Lower lobe of right lung (tissue), 2 donors: ENCODE measurements at places on chromosomes 4 and X.

DNA sequence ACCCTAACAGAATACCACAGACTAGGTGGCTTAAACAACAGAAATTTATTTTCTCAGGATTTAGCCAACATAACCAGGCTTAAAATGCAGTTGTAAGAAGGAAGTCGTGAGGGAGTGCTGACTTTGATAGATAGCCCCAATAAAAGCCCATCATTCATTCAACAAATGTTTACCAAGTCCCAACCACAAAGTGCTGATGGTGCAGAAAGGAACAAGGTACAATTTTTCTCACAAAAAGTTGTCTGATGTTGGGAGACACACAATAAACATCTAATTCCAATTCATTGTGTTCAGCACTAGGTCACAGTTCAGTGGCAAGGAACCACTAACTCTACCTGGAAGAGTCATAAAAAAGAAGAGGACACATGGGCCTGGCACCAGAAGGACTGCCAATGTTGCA, 42.2 kb downstream of the AKAP4 start:
- no peak overlapping the region for H3K4me3 ChIP-seq
- H3K27ac ChIP-seq, result no peak overlapping the region
- H3K36me3 ChIP-seq, result no peaks in the 10 kb centered on the region
- DNase-seq, result no peak
- H3K27me3 ChIP-seq, result no peaks in the 10 kb centered on the region

- H3K4me1 ChIP-seq, result no peaks in the 10 kb centered on the region
- no peaks in the 10 kb centered on the region for H3K36me3 ChIP-seq
- H3K27me3 ChIP-seq, result no peaks in the 10 kb centered on the region
- no peak overlapping the region for H3K27ac ChIP-seq
Observed at GRCh38 chr4:45865781-45866180, 258.1 kb downstream of the GABRG1 start.

GRCh38 chrX:9878146-9878820, 88.9 kb upstream of the CLDN34 start:
- no peaks in the 10 kb centered on the region for H3K27me3 ChIP-seq
- no peak for DNase-seq
- H3K36me3 ChIP-seq, result no peaks in the 10 kb centered on the region

GRCh38 chr4:123232439-123232838, 164.2 kb upstream of the SPRY1 start:
- no peaks in the 10 kb centered on the region for H3K36me3 ChIP-seq
- H3K27ac ChIP-seq, result no peak overlapping the region
- no peak overlapping the region for H3K4me3 ChIP-seq

DNA sequence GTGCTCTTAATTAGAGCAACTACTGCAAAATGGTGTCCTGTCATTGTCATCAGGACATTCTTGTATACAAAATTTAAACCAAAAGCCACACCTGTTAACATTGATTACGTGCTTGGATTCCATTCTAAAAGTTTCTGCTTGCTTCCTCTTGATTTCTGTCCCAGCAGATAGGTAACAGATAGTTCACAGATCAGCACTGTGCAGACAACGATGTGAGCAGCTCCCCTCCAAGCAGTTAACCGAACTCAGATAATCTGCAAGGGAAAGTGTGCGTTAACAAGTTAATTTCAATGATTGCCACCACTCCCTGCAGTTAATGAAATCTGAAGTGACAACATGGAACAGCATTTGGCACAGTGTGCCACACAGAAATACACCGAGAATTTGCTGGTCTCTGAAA, 54.4 kb upstream of the RELL1 start:
- no peaks in the 10 kb centered on the region for H3K36me3 ChIP-seq
- H3K4me3 ChIP-seq, result no peak overlapping the region
- H3K27me3 ChIP-seq, result no peaks in the 10 kb centered on the region
- no peak overlapping the region for H3K27ac ChIP-seq
- H3K4me1 ChIP-seq, result no peaks in the 10 kb centered on the region
- no peak for DNase-seq

GRCh38 chr4:175514174-175514573, 297.9 kb downstream of the GPM6A start:
- no peaks in the 10 kb centered on the region for H3K36me3 ChIP-seq
- no peak for DNase-seq
- H3K4me1 ChIP-seq, result no peaks in the 10 kb centered on the region
- H3K4me3 ChIP-seq, result no peak overlapping the region

GRCh38 chrX:121570072-121570841, 522.8 kb downstream of the GLUD2 start:
- no peak overlapping the region for H3K4me3 ChIP-seq
- no peak overlapping the region for H3K27ac ChIP-seq
- H3K27me3 ChIP-seq, result no peaks in the 10 kb centered on the region
- DNase-seq, result no peak
- no peaks in the 10 kb centered on the region for H3K4me1 ChIP-seq
- H3K36me3 ChIP-seq, result no peaks in the 10 kb centered on the region

- H3K27ac ChIP-seq, result no peak overlapping the region
- no peaks in the 10 kb centered on the region for H3K4me1 ChIP-seq
- H3K27me3 ChIP-seq, result no peaks in the 10 kb centered on the region
- no peaks in the 10 kb centered on the region for H3K36me3 ChIP-seq
Observed at GRCh38 chr4:162732876-162733275, 433.8 kb downstream of the NAF1 start.
